B cell (primary cell): ENCODE measurements at places on chromosomes 11 and 22. TPM values are rescaled to one million over a fixed set of nuclear protein-coding genes. Genes with fewer than 3 reads are reported as not detected.

Gene OR5AR1
- not detected in 2 replicates for total RNA-seq

Gene CNGA4
- total RNA-seq = 0.22 and 0.79 TPM in 2 replicates

Gene PHF21B
- not detected in 2 replicates for total RNA-seq

Gene TPBGL
- total RNA-seq = not detected in 2 replicates

DNA sequence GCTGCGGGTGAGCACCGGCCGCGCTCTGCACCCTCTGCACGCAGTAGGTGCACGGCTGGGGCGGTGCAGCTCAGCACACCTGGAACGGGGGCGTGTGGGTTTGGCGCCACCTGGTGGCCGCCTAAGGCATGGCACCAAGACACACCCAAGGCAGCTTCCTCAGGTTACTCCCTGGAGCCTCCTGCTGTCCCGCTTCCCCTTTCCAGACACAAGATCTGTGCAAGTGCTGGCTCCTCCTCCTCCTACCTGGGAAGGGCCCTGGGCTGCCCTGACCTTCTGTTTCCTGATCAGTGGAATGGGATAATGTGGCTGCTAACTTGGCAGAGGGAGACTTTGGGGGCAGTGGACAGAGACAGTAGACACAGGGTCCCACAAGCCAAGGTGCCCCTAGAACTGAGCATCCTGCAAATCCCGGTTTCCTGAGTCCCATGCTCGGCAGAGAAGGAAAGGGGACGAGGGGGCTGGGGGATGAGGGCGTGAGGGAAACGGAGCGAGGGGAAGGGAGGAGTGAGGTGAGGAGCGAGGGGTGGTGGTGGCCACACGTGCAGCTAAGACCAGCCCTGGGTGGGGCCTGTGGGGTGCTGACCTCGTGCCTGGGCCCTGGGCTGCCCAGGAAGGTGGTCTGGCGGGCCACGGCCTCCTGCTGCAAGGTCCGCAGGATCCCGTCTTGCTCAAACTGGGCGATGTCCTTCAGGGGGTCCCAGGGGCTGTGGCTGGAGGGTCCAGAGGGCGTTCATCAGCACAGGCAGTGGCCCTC, 34.8 kb upstream of the CARS1 start:
- peaks cover 6% of the 10 kb centered on the region for H3K4me1 ChIP-seq
- H3K4me3 ChIP-seq = no peak overlapping the region
- no peaks in the 10 kb centered on the region for H3K27me3 ChIP-seq
- no peak overlapping the region for H3K27ac ChIP-seq

DNA sequence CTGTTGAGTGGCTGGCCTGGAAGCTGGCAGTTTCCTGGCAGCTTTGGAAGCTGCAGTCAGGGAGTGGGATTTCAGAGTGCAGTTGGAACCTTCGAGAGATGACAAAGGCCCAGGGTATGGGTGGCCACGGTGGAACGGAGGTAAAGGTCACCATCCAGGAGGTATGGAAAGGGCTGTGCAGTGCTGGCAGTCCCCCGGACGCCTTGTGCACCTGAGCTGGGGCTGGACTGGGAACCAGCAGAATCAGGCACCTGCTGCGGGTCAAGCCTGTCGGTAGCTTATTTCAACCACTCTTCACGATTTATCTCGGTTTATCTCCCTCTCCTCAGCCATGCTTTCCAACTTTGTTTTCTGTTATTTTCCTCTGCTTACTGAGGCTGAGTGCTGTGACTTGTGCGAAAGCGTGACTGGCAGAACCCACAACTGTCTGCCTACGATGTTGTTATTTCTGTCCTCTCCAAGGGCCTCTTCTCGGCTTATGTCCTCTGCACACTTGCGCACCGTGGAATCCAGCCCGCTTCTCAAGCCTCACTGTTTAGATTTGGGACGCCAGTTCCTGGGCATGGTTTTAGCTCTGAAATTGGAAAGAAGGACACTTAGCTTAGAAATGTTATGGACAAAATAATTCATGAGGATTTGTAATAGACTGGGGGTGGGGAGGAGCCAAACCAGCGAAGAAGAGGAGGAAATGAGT, 24.0 kb upstream of the ATXN10 start:
- no peak overlapping the region for H3K4me3 ChIP-seq
- DNase-seq = no peak
- H3K4me1 ChIP-seq = peaks cover 8% of the 10 kb centered on the region
- no peaks in the 10 kb centered on the region for H3K36me3 ChIP-seq
- H3K27ac ChIP-seq = no peak overlapping the region
- H3K27me3 ChIP-seq = peaks cover 10% of the 10 kb centered on the region

DNA sequence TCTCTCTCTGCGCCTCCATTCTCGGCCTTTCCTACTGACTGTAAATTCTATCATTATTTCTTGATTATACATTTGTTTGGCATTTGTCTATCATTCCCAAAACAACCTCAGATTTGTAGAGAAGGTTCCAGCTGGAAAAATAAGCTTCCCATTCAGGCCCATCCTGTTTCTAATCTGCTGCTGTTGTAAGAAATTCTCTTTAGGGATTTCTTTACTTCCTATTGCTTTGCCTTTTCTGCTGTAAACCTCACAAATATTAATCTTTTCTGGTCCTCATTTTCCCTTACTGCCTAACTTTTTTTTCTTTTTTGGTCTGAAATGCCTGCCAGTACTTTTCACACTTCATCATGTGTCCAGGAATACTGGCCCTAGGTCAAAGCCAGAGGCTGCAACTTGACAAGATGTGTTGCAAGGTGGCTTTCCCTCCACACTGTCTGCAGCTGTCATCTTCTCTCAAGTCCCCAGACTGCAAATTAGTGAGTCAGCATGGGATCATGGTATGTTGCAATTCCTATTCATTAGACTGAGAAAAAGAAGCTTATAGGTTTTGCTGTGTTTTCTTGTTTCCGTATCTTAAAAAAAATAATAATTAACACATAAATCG, 858.7 kb upstream of the CHORDC1 start:
- H3K36me3 ChIP-seq = no peaks in the 10 kb centered on the region
- no peaks in the 10 kb centered on the region for H3K4me1 ChIP-seq
- no peaks in the 10 kb centered on the region for H3K27me3 ChIP-seq
- DNase-seq = no peak
- H3K27ac ChIP-seq = no peak overlapping the region

DNA sequence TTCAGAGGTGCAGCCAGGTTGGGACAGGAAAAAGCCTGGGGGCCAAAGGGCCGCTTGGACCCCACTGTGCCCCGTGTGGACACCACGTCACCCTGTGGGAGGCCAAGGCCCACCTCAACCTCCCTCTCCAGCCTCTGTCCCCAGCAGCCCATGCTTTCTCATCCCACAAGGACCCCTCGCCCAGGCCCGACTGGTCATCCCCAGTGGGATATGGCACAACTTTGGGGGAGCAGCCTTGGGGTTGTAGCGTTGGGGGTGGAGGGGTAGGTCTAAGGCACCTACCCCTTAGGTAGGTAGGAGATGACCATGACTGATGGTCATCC, 44.0 kb downstream of the IGF2 start:
- H3K27ac ChIP-seq = no peak overlapping the region
- H3K36me3 ChIP-seq = no peaks in the 10 kb centered on the region
- DNase-seq = no peak

DNA sequence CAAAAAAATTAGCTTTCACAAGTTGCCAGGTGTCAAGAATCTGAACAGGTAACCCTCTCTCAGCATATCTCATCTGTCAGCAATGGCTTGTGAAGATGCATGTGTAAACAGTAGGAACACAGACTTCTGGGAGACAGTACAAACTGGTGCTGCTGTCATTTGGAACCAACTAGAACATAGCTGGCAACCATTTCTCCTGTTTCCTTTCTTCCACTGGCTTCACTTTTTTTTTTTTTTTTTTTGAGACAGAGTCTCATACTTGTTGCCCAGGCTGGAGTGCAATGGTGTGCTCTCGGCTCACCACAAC, 2.1 kb upstream of the PIK3C2A start:
- no peaks in the 10 kb centered on the region for H3K27me3 ChIP-seq
- H3K4me1 ChIP-seq = peaks cover 22% of the 10 kb centered on the region
- peak overlapping the region; percentile 98 for H3K27ac ChIP-seq
- DNase-seq = no peak
- no peaks in the 10 kb centered on the region for H3K36me3 ChIP-seq

- H3K4me3 ChIP-seq = no peak overlapping the region
- no peak for DNase-seq
- H3K36me3 ChIP-seq = no peaks in the 10 kb centered on the region
- no peaks in the 10 kb centered on the region for H3K27me3 ChIP-seq
- H3K27ac ChIP-seq = no peak overlapping the region
Observed at GRCh38 chr11:1181420-1181819, 23.7 kb downstream of the MUC5AC start.

DNA sequence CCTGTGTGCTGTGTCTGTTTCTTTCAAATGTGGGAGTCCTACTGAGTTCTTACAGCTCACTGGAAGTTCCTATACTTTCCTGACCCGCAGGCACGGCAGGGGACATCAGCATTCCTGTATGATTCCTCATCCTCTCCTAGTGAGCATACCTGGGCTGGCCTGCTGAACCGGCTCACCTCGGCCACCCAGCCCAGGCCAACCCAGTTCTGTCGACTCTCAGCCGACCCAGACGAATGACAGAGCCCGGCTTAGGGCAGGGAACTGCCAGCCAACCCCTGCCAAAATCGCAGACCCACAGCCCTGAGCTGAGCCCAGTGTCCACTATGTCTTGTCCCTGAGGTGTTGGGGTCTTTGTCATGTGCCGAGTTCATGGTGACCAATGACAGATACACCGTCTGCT, 339.7 kb downstream of the BRD1 start:
- DNase-seq = no peak
- H3K4me1 ChIP-seq = no peaks in the 10 kb centered on the region
- no peaks in the 10 kb centered on the region for H3K27me3 ChIP-seq
- H3K4me3 ChIP-seq = no peak overlapping the region
- H3K36me3 ChIP-seq = no peaks in the 10 kb centered on the region

DNA sequence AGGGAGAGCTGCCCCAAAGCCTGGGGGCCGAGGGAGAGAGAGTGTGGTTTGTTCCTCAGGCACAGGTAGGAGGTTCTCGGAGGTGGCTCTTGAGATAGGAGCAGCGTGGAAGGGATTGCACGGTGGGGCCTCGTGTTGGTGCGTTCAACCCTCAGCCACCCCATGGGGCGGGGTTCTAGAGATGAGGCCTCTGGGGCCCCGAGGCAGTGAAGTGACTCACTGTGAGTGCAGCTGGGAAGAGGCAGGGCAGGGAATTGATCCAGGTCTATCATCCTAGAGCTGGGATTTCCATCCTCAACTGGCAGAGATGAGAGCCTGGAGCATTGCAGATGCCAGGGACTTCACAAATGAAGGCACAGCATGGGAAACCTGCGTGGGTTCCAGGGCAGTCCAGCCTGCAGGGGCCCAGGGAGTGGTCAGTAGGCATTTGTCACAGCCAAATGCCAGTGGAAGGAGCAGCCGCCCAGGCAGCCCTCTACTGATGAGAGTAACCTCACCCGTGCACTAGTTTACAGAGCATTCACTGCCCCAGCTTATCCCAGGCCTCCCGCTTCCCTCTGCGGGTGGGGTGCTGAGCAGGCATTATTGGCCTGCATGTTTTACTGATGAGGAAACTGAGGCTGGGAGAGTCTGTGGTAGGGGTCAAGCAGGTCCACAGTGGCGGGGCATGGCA, 5.1 kb upstream of the SMARCB1 start:
- H3K4me1 ChIP-seq = peaks cover 18% of the 10 kb centered on the region
- no peaks in the 10 kb centered on the region for H3K27me3 ChIP-seq
- H3K36me3 ChIP-seq = peaks cover 10% of the 10 kb centered on the region
- H3K4me3 ChIP-seq = no peak overlapping the region
- no peak overlapping the region for H3K27ac ChIP-seq

DNA sequence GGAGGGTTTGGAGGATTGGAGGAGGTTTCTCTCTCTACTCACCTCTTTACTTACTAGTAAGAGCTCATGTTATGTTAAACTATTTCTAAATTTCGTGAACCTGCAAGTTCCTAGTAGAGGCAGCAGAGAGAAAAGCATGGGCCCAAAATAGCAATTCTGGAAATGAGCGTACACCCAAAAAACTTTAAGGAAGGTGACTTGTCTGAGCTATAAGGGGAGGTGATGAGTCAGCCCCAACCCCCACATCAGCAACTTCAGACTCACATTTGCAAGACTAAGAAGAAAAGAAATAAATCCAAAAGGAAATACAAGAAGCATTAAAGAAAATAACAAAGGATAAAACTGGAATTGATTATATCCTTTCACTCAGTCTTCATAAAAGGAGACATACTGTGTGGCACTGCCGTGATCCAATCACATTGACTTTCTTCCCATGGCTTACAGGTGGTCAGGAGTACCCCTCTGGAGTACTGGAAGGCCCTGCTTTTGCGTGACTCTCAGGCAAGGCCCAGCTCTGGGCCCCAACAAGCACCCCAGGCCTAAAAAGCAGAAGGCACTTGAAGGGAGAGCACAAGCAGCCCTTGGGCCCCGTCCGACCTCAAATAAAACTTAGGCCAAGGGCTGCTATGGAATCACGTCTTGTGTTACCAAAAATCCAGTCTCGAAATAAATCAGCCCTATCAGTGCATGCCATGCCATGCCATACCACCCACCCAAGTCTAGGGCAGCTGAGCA, 14.3 kb downstream of the PACSIN2 start:
- H3K36me3 ChIP-seq = no peaks in the 10 kb centered on the region
- H3K27me3 ChIP-seq = no peaks in the 10 kb centered on the region
- peaks cover 43% of the 10 kb centered on the region for H3K4me1 ChIP-seq
- H3K4me3 ChIP-seq = no peak overlapping the region
- DNase-seq = no peak
- H3K27ac ChIP-seq = no peak overlapping the region

GRCh38 chr11:113287801-113288200, 26.6 kb upstream of the TTC12 start:
- H3K4me1 ChIP-seq = no peaks in the 10 kb centered on the region
- no peaks in the 10 kb centered on the region for H3K36me3 ChIP-seq
- H3K4me3 ChIP-seq = no peak overlapping the region
- no peak for DNase-seq
